ENCODE measurements at places on chromosomes 2 and 18.

DNA sequence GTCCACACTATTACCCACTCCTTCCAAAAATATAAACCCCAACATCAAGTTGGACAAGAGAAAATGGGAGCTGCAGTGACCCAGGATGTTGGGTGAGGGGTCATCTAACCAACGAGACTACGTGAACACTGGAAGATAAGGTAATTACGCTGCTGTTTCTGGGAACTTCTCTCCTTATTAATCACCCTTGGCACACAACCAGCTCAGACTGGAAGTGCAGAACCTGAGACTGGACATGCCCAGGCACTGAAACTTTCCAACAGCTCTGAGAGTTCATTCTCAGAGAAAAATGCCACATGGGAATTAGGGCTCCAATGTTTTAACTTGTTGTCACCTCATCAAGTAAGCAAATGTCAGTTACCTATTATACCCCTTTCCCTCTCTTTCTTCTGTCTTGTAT lies 135.3 kb downstream of the CCDC148 start:
- DNase-seq: no peak

DNA sequence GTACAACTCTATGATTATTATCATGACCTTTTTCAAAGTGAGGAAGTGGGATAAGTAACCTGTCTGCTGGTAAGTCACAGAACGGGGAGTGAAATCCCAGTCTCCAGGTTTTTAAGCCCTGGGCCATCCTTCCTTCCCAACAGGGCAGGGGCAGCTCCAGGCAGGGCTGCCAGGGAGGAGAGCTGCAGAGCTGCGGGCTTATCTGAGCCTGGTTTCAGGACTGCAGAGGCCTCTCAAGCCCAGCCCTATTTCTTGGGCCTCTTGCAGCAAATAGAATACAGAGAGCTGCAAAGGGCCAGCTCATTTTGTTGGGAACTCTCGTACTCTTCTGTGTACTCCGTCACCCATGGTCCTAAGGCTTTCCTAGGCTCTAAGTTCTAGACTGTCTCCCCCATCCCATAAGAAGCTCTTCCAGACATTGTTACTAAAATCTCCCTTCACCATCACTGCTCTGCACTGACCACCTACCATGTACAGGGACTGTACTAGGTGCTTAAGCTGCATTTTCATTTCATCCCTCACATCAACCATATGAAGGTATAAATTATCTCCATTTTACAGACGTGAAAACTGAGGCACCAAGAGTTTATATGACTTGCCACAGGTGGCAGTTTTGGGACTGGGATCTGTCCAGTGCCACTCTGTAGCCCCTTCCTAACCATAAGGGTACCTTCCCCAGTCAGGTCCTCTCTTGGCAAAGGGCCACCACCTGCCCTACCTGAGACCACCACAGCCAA lies 3.1 kb downstream of the RAB11FIP5 start:
- DNase-seq: no peak

DNA sequence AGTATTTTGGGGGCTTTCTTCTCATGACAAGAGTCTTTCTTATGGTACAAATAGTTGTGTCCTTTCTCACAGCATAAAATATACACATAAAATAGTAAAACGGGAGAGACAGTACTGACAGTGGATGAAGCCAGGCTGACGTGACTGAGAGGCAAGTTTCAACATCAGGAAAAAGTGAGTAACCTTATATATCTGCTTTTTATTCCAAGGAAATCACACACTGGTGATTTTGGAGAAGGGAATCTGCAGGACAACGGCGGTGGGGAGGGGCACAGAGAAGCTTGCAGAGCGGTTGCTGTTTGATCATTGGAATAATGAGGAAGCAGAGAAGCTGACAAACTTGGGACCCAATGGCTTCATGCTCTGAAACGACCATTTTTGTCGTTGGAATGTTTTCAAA lies 130.6 kb upstream of the ZNF236 start:
- no peak for DNase-seq

DNA sequence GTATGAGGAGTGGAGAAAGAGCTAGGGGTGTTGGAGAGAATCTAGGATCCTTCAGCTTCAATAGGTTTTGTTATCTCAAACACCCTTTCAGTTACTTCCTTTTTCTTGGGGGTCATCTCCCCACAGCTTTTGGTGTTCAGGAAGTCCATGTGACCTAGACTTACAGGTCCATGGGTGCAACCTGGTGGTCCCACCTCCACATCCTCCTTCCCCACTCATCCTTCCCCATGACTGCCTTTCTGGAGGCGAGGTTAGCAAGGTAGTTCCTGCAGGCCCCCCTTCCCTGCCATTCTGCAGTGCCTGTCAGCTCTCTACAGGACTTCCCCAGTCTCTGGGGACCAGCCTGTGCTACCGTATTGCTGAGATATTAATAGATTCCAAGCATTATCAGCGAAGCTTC lies 107.6 kb downstream of the TMEM17 start:
- no peak for DNase-seq

DNA sequence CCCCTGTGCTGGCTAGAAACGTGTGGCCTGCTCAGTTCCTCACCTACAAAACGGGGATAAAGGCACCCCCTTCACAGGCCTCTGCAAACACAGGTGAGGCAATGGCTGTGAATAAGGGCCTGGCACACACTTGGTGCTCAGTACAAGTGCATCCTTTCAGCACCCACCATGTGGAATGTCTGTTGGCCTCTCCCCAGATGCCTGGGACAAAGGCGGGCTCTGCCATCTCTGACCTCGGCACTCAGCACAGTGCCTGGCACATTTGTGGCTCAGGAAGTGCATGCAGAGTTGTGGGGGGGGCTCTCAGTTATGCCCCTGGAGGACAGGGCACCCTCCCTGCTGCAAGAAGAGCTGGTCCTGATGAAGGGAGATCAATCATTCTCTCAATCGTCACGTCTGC lies 224.6 kb upstream of the RAB6C start:
- DNase-seq: no peak

GRCh38 chr2:170276056-170276455 lies 98.1 kb downstream of the MYO3B start:
- no peak for DNase-seq

DNA sequence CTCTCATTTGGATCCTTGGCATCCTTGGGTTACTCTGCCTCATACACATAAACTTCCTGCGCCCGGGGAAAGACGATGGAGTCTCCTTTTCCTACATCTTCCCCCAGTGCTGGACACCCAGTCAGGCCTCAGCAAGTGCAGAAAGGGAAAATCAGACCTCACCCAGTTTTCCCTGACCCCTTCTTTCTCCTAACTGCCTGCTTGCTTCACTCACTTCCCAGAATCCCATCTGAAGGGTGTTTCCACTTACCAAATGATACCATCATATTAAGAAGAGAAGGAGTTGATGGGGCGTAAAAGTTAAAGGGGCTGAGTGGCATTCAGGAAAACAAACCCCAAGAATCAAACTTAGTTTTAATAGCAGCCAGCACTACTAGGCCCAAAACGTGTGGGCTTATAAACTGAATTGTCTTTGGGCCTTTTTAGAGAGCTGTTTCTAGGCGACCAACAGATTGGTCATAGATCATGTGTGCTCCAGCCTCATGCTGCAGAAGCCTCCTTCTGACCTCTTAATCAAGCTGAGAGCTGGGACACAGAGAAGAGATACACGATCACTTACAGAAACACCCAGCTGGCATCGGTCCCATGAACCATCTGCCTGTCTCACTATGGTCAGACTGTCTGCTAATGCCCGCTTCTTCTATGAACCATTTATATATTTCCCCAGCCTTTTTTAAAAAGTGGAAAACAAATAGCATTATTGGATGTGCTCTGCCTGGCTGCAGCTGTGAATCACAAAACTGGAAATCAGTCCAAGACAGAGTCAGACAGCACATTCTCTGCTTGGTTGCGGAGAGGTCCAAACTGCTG lies 165.7 kb upstream of the SLC14A2 start:
- DNase-seq: no peak

- no peak for DNase-seq
Measured at GRCh38 chr18:62781893-62782292, 66.6 kb downstream of the PHLPP1 start.

GRCh38 chr2:238949710-238950345 lies 101.9 kb downstream of the TWIST2 start:
- no peak for DNase-seq

GRCh38 chr2:216446343-216446742 lies 34.1 kb downstream of the SMARCAL1 start:
- DNase-seq: no peak

DNA sequence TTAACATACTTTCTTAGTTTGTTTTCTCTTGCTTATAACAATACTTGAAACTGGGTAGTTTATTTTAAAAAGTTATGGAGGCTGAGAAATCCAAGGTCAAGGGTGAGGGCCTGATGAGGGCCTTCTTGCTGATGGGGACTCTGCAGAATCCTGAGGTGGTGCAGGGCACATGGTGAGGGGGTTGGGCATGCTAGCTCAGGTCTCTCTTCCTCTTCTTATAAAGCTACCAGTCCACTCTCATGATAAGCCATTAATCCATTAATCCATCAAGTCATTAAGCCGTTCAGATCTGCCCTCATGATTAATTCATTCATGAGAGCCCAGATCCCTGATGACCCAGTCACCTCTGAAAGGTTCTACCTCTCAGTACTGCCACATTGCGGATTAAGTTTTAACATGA lies 21.4 kb downstream of the ALMS1 start:
- DNase-seq: no peak

DNA sequence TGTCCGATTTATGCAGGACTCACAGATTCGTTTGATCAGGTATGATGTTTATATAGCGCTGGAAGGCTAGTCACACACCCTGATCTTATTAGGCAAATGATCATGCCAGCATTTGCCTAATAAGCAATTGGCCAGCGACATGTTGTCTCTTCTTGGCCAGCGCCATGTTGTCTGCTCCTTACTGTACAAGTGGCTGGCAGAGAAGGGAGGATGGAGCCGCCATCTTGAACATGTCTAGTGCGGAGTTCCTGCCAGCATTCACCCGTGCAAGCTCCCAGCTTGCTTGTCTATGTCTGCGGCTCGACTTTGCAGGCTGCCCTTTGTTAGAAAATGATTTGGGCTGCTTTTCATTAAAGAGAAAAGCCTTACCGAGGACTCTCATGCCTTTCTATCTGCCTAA lies 106.3 kb downstream of the TFCP2L1 start:
- DNase-seq: no peak

GRCh38 chr2:20438334-20439192 lies 8.3 kb upstream of the RHOB start:
- DNase-seq: no peak

GRCh38 chr2:177422271-177422670 lies 29.7 kb downstream of the AGPS start:
- no peak for DNase-seq

- DNase-seq: no peak
Measured at GRCh38 chr2:203772456-203773165, 66.2 kb downstream of the CD28 start.

DNA sequence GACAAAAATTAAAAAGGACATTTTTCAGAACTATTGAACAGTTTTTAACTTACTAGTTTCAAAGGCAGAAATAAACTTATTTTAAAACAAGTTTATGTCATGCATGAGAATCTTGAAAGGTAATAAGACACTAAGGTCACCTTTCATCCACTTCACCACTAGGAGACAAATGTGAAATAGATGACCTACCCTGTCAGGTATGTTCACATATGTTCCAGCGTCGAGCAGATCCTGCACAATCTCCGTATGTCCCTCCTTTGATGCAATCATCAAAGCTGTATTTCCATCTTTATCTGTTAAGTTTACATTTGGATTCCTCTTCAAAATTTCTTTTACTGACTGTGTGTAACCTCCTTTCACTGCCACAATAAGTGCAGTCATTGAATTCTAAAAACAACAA lies 34.7 kb downstream of the KIDINS220 start:
- DNase-seq: no peak

GRCh38 chr2:182915369-182916326 lies 49.2 kb upstream of the FRZB start:
- no peak for DNase-seq

- DNase-seq: no peak
Measured at GRCh38 chr18:12256951-12257350, 2.8 kb downstream of the CIDEA start.

DNA sequence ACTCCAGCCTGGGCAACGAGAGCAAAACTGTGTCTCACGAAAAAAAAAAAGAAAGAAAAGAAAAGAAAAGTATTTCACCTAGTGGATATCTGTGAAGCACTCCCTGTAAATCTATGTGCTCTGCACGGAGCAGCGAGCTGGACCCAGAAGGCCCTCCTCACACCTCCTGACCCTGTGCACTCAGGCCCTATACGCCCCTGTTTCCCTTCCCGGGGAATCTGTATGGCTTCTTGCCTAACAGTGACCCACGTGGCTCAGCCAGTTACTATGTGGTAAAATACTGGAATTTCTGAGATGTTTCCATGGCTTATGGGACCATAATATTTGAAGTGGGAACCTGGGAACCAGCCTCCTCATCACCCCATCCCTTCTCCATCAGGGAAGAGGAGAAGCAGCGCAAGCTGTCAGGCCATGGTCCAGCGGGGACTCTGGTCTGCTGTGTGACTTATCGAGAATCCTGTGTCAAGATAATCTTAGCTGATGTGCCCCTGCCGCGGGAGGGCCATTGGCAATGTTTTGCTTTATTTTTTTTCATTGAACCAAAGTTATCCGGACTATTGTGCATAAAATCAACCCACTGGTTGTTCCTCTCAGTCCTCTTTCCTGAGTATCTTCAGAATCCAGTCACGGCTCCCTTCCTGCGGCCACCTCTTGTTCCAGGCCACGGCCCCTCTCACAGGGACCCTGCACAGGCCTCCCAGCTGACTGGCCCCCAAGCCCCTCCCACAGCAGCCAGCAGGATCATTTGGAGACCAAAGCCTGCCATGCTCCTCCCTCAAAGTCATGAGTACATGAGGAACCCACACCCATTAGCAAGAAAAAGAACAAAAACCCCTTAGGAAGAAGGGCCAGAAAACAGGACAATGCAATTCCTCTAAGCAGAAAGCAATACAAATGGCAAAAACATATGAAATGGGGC lies 30.6 kb downstream of the SDC1 start:
- no peak for DNase-seq

GRCh38 chr2:222315443-222316121 lies 16.8 kb upstream of the PAX3 start:
- DNase-seq: no peak

DNA sequence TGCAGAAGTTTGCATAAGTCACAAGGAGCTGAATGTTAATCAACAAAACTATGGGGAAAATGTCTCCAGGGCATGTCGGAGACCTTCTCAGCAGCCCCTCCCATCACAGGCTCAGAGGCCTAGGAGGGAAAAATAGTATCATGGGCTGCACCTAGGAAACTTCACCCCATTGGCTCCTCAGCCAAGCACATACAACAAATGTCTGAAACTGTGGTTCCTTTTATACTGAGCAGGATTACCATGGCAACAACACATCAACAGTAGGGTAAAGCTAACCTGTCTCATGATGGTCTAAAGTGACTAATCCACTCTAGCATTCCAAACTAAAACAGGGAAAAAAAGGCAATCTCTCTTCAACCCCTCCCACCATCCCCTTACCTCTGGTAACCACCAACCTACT lies 3.2 kb upstream of the NEMP2 start:
- DNase-seq: peak; percentile 40

GRCh38 chr2:96499061-96499960 lies 5.8 kb downstream of the NEURL3 start:
- no peak for DNase-seq

- DNase-seq: no peak
Measured at GRCh38 chr2:231679908-231680284, 28.4 kb upstream of the PTMA start.
